Kidney (tissue), 22 donors: ENCODE measurements at places on chromosomes 4 and X. TPM values are rescaled to one million over a fixed set of nuclear protein-coding genes. Genes with fewer than 3 reads are reported as not detected.
A peak's percentile ranks its signal among the peaks of the same experiment; 100 is the strongest.

DNA sequence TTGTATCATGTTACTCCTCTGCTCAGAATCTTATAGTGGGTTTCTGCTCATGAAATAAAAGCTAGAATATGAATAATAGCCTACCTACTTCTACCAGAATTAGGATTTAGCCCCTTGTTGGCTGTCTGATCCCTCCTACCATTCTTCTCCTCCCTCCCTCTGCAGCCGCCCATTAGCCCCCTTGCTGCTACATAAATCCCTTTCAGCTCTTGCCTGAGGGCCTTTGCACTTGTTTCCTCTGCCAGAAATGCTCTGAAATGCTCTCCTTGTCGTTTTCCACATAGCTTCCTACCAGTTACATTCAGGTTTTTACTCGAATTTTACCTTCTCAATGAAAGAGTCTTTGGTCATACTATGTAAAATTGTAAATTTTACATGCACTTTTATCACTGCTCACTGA lies 159.2 kb downstream of the ADGRL3 start:
- no peaks in the 10 kb centered on the region for H3K27me3 ChIP-seq
- H3K27ac ChIP-seq, result no peak overlapping the region
- H3K36me3 ChIP-seq, result no peaks in the 10 kb centered on the region
- H3K4me1 ChIP-seq, result no peaks in the 10 kb centered on the region
- no peak for DNase-seq

DNA sequence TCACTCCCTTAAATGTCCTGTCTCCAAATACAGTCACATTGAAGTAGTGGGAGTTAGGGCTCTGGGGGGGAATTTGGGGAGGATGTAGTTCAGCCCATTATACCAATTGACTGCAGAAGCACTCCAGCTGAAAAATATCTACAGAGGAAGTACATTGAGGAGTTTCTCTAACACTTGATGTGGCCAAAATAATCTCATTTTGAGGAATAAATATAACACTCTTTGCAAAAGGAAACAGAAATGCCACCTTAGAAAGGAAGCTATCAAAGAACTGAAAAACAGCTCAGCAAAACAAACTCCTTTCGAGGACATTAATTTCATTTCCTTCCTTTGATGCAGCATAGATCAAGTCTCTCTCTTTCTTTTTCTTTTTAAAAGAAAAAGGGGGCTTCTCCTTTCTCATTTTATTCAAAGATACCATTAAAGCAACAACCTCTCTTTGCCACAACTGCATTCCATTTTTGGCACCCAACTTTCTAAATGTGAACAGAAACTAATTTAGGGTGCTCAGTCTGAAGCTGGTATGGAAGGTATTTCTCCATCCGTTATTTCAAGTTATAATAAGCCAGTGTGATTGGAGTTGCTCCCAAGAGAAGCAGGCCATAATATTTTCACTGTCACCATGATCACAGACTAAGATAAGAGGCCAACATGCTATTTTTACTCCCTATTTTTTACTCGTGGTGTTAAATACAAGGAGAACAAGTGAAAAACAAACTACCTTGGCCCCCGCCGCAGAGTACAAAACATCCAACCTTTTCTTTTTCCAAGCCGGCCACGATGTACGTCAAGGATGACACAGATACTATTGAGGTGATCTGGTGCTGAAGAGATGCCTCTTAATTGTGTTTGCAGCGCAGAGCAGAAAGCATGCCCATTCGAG lies 230.4 kb upstream of the GATB start:
- no peaks in the 10 kb centered on the region for H3K36me3 ChIP-seq
- no peaks in the 10 kb centered on the region for H3K4me1 ChIP-seq
- H3K27me3 ChIP-seq, result no peaks in the 10 kb centered on the region
- DNase-seq, result no peak

- peak; percentile 83 for DNase-seq
- no peak overlapping the region for H3K4me3 ChIP-seq
- no peaks in the 10 kb centered on the region for H3K36me3 ChIP-seq
- peaks cover 2% of the 10 kb centered on the region for H3K27me3 ChIP-seq
These were observed 31.1 kb downstream of the F11 start for GRCh38 chr4:186297013-186297645.

The TRIML1 gene
- total RNA-seq, result not detected

The F8A2 gene
- total RNA-seq, result not detected

The MAGEA8 gene
- not detected for total RNA-seq

The ZNF630 gene
- 3.3 TPM for total RNA-seq

DNA sequence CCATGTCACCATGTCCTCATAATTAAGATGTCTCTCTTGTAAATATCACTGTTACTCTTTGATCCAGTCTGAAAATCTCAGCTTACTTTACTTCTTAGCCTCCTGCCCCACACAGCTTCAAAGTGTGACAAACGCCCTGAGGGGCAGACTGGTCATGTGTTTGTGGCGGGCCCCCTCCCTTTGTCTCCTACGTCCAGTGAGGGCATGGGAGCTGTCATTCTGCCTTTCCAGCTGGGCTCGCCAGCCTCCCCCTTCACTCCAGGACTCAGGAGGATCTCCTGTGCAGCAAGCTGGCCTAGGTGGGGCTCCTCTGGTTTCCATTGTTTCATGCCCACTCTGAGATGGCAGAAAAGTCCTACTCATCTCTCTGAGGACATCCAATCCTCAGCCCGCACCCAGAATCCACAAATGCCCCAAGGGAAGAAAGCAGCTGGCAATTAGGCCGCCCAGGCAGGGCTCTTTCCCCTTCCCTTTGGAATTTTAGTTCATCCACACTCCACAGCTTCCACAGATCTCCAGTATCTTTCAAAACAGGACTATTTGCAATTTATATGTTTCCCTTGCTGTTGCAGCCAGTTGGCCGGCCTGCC lies 86.4 kb upstream of the C4orf50 start:
- H3K27me3 ChIP-seq, result peaks cover 2% of the 10 kb centered on the region
- H3K27ac ChIP-seq, result no peak overlapping the region
- no peaks in the 10 kb centered on the region for H3K4me1 ChIP-seq
- no peak overlapping the region for H3K4me3 ChIP-seq
- DNase-seq, result no peak

The GNL3L gene
- 45.0 TPM for total RNA-seq
